ENCODE measurements at places on chromosomes 16 and 17. TPM values are rescaled to one million over a fixed set of nuclear protein-coding genes. Genes with fewer than 3 reads are reported as not detected.

The KCNAB3 gene
- total RNA-seq: 1.2 TPM

The KRT25 gene
- total RNA-seq: not detected

The TRIM37 gene
- 17.0 TPM for total RNA-seq

GRCh38 chr17:65328567-65328966, 191.4 kb downstream of the RGS9 start:
- DNase-seq: no peak

GRCh38 chr16:59597269-59597668, 863.2 kb upstream of the GOT2 start:
- DNase-seq: no peak

DNA sequence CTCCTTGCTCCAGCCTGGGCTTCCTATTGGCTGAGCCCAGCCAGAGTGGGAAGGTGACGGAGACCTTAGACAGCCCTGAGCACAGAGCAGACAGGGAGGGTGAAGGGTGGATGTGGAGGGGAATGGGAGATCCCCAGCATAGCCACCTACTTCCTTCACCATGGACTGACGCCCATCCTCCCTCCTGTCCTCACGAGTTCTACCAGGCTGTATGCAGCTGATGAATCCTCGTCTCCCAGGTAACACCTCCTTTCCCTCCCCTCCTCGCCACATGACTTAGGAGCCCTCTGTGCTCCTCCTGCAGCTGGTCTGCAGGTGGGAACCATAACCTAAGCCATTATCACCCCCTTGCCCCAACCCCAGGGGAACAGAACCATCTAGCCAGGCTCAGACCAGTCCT, 9.0 kb upstream of the CRHR1 start:
- no peak for DNase-seq

DNA sequence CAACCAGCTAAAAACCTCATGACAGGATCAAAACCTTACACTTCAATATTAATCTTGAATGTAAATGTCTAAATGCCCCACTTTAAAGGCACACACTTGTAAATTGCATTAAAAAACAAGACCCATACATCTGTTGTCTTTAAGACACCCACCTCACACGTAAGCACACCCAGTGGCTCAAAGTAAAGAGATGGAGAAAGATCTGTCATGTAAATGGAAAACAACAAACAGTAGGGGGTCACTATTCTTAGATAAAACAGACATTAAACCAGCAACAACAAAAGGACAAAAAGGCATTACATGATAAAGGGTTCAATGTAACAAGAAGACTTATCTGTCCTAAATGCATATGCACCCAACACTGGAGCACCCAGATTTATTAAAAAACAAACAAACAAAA, 35.6 kb downstream of the SDR42E1 start:
- no peak for DNase-seq

All from right cardiac atrium (tissue), 5 donors.